ENCODE measurements at places on chromosomes 11 and 22. TPM values are rescaled to one million over a fixed set of nuclear protein-coding genes. Genes with fewer than 3 reads are reported as not detected.

DNA sequence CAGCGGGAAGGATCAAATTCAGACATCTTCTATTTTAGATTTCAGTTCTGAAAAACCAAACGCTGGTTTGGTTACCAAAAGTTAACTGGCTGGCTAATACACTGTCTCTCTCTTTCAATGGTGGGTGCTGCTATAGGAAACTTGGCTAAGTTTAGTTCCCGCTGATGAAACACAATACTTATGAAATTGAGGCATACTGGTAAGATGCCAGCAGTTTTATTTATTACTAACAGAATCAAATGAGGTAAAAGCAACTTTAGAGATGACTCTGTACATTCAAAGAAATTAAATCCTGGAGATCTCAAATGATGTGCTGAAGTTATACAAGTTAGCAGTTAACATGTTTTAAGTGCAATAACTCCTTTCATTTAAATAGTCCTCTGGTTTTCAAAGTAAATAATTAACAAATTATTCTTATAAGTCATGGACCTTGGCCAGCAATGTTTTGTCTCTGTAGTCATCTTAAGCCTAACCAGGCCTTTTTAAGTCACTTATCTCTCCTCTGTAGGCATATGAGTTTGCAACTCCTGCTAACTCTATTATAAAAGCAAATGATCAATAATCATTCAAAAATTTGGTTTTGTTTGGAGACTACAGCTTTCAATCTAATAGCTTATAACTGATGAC is 54.8 kb downstream of the PAK1 start:
- peaks cover 16% of the 10 kb centered on the region for H3K4me1 ChIP-seq
- H3K27me3 ChIP-seq: no peaks in the 10 kb centered on the region
- H3K36me3 ChIP-seq: no peaks in the 10 kb centered on the region
- peak overlapping the region; percentile 29 for H3K4me3 ChIP-seq

GRCh38 chr11:79413268-79413667 is 27.6 kb downstream of the TENM4 start:
- H3K27me3 ChIP-seq: peaks cover under 1% of the 10 kb centered on the region
- H3K4me1 ChIP-seq: no peaks in the 10 kb centered on the region
- H3K27ac ChIP-seq: no peak overlapping the region

DNA sequence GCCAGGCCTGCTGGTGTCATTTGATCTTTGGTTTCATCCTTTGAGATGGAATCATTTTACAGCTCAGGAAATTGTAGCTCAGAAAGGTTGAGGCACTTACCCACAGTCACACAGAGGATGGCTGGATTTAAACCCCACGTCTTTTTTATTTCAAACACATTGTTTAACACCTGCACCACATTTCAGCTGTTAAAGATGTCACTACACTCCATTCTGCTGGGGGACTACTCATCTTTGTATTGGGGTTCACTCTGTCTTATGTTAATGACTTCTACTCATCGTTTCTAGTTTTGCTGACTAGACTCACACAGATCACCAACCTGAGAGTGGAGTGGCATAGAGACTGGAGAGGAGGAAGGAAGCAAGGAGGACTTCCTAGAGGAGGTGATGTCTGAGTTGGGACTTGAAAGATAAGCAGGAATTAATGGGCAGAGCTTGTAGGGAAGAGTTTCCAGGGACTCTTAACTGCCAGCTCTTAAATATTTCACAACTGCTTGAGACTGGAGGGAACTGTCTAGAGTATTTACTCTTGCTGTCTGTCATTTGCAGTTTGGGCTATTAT is 80.0 kb downstream of the TP53I11 start:
- H3K36me3 ChIP-seq: no peaks in the 10 kb centered on the region
- peaks cover 5% of the 10 kb centered on the region for H3K27me3 ChIP-seq
- DNase-seq: no peak
- H3K4me1 ChIP-seq: no peaks in the 10 kb centered on the region
- no peak overlapping the region for H3K4me3 ChIP-seq
- no peak overlapping the region for H3K27ac ChIP-seq

Gene FAM180B
- 0.15 TPM for total RNA-seq

DNA sequence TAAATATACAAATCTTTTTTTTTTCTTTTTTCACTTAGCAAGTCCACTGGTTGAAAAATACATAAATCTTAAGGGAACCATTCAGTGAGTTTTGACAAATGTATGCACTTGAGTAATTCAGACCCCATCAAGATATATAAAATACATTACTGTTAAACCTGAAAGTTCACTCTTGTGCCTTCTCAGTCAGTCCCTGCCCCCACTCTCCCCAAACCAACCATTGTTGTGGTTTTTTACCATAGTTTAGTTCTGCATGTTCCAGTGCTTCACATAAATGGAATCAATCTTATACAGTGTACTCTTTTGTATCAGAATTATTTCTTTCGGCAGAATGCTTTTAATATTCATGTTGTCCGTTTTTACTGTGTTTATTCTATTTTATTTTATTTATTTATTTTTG is 26.1 kb downstream of the RNF214 start:
- H3K36me3 ChIP-seq: peaks cover 78% of the 10 kb centered on the region
- DNase-seq: no peak
- no peak overlapping the region for H3K27ac ChIP-seq
- H3K4me3 ChIP-seq: no peak overlapping the region
- H3K4me1 ChIP-seq: no peaks in the 10 kb centered on the region
- H3K27me3 ChIP-seq: no peaks in the 10 kb centered on the region

DNA sequence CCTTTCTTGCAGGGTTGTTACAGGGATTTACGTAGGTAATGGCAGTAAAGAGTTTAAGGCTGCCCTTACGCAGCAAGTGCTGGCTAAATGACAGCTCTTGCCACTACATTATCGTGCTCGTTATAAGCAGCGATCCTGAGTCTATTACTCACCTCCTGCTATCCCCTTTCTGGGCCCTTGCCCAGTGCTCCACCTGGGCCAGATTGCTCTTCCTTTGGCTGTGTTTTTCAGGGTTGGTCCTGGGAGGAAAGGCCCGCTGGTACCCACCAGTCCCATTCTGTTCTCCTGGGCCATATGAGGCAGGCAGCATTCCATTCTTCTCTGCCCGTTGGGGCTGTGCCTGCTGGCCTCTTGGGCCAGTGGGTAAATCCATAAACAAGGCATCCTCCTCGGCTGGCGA is 87.5 kb downstream of the C11orf58 start:
- no peaks in the 10 kb centered on the region for H3K36me3 ChIP-seq
- H3K4me1 ChIP-seq: no peaks in the 10 kb centered on the region
- no peaks in the 10 kb centered on the region for H3K27me3 ChIP-seq
- H3K27ac ChIP-seq: no peak overlapping the region

- DNase-seq: no peak
- H3K4me1 ChIP-seq: no peaks in the 10 kb centered on the region
- no peak overlapping the region for H3K4me3 ChIP-seq
- H3K27ac ChIP-seq: no peak overlapping the region
- peaks cover 46% of the 10 kb centered on the region for H3K27me3 ChIP-seq
- no peaks in the 10 kb centered on the region for H3K36me3 ChIP-seq
These were observed 27.0 kb downstream of the MFNG start for GRCh38 chr22:37459206-37459605.

Gene DBX1
- total RNA-seq: not detected

Gene SAA1
- 29.1 TPM for total RNA-seq

Gene SPINDOC
- total RNA-seq: 7.0 TPM

Gene NECTIN1
- 2.2 TPM for total RNA-seq

DNA sequence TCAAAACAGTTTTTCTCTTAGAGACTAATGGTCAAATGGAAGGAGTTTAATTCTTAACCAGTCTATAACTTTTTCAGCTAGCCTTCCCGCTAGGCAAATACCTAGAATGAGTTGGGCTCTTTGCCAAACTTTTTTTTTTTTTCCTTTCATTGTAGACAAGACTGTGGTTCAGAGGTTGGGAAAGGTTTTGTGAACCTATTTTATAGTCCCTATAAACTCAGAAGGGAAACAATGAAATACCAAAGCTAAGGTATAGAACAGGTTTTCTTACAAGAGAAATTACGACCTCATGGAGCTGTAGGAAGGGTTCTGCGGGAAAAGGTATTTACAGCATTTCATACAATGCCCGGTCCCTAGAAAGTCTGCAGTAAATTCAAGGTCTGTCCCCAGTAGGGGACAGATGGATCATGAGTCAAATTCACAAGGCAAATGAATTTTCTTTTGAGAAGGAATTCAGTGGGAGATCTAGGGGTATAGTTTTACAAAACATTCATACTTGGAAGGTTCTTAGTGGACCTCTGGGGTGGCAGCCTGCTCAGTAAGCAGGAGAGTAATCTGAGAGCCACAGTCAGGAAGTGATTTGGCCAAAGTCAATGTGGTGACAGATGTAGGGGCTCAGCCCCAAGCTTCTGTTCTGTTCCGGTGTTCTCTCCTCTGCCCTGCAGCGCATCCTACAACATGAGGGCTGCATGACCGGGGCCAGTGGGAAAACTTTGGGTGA is 146.8 kb downstream of the DBX1 start:
- peak; percentile 64 for DNase-seq
- no peaks in the 10 kb centered on the region for H3K27me3 ChIP-seq
- no peaks in the 10 kb centered on the region for H3K36me3 ChIP-seq
- H3K4me1 ChIP-seq: peaks cover 27% of the 10 kb centered on the region

GRCh38 chr11:32052215-32052614 is 38.7 kb upstream of the RCN1 start:
- DNase-seq: peak; percentile 27
- no peaks in the 10 kb centered on the region for H3K27me3 ChIP-seq
- no peaks in the 10 kb centered on the region for H3K4me1 ChIP-seq
- no peaks in the 10 kb centered on the region for H3K36me3 ChIP-seq
- no peak overlapping the region for H3K4me3 ChIP-seq

DNA sequence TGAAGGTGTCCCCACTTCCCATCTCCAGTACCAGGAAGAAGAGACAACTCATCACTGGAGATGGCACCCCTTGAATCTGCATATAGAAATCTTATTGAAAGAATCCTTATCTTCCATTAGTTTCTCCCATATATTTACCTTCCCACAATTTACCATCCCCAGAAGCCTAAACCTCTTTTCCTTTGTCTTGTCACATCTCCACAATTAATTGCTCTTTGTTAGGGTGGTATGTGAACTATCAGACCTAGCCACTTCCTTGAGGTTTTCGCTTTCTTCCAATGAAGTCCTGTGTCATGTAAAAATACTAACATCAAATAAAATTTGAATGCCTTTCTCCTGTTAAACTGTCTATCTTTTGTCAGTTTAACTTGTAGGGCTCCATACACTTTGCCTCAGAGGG is 37.9 kb downstream of the FAM227A start:
- no peaks in the 10 kb centered on the region for H3K4me1 ChIP-seq
- H3K36me3 ChIP-seq: no peaks in the 10 kb centered on the region
- H3K27ac ChIP-seq: no peak overlapping the region
- no peak for DNase-seq
- no peak overlapping the region for H3K4me3 ChIP-seq
- no peaks in the 10 kb centered on the region for H3K27me3 ChIP-seq

- H3K4me1 ChIP-seq: no peaks in the 10 kb centered on the region
- no peak overlapping the region for H3K4me3 ChIP-seq
These were observed 33.5 kb downstream of the GLB1L2 start for GRCh38 chr11:134365011-134365925.

DNA sequence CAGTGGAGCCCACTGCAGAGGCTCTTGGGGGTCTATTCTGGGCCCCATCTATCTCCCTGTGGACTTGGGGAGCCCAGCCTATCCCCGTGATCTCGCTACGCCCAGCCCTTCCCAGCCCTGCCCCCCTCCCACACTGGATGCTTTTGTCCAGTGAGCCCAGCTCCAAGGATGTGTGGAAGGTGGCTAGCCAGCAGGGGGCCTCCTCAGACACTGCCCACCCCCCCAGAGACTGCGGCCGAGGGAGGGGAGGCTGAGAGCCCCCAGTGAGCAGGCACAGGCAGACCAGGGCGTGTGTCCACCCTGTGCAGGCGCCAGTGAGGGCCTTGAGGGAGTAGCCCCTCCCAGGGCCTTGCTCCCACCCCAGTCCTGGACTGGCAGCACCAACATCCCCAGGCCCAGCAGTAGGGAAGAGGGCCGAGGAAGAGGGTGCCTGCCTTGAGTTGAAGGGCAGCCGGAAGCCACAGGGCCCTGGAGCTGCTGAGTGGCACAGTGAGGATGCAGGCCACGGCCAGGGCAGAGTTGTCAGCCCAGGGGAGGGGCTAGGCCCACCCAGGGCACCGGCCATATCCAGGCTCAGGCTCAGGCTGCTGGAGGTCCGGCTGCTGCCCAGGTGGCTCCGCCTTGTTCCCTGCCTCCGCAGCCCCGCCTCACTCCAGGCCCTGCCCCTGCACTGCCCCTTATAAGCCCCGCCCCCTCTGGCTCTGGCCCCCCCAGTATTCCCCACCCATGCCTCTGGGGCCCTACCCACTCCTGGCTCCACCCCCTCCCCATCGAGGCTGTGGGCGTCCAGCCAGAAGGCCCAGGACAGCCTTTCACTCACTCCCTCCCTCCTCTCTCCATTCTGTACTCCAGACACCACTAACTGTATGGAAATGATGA is 28.0 kb downstream of the MOB2 start:
- no peaks in the 10 kb centered on the region for H3K27me3 ChIP-seq
- no peak overlapping the region for H3K4me3 ChIP-seq
- H3K36me3 ChIP-seq: no peaks in the 10 kb centered on the region

DNA sequence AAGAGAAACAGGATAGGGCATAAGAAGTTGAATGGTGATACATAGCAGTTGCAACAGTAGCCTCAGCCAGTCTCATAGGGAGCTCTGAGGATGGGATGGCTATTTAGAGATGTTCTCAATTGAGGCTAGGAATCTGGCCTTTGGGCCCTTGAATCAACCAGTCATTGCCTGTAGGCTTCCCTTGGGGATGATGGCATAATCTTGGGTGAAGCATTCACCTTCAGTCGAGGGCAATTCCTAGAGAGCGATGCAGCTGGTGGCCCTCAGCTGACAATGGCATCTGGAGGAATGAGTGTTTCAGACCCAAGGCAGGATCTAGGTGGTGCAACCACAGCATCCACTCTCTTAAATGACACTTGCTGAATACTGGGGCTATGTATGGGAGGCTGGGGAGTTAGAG is 61.0 kb downstream of the CCDC81 start:
- peaks cover under 1% of the 10 kb centered on the region for H3K36me3 ChIP-seq
- no peak for DNase-seq
- no peak overlapping the region for H3K4me3 ChIP-seq
- no peaks in the 10 kb centered on the region for H3K4me1 ChIP-seq

DNA sequence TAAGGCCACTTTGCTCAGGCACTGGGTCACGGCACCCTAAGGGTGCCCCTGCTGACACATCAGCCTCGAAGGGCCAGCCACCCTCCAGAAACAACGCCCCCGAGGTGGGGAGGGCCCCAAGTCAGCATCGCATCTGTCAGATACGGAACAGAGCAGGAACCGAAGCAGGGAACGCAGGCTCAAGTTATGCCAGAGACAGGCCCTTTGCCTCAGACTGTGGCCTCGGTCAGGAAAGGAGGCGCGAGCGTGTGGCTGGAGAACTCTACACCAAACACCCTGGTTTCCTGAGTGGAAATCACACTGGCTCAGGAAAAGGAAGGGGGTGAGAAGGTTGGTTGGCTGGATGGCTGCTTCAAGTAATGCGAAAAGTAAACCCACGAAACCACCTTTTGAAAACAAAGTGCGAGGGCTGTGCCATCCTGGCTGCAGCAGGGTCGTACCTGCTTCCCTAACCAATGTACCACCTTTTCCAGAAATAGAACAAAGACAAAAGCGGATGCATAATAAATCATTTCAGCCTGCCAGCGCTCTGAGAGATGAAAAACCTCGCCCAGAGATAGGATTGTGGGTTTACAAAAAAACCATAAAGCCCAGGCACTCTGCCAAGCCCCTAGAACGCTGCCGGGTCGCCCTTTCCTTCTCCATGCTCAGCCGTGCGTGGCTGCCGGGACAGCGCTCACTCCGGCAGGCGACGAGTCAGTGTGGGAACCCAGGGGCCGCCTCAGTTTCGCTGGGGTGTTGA is 38.6 kb downstream of the TRMU start:
- no peak overlapping the region for H3K27ac ChIP-seq
- H3K4me1 ChIP-seq: no peaks in the 10 kb centered on the region
- DNase-seq: no peak
- no peaks in the 10 kb centered on the region for H3K36me3 ChIP-seq

All from psoas muscle (tissue), 8 donors.